A549 treated with dexamethasone at 1 μM for 4 hours (cell line): ENCODE measurements at places on chromosomes 4 and X. TPM values are rescaled to one million over a fixed set of nuclear protein-coding genes. Genes with fewer than 3 reads are reported as not detected.

IL2 gene
- total RNA-seq = not detected in 5 replicates

CCKAR gene
- total RNA-seq = not detected in 5 replicates

GCNA gene
- total RNA-seq = 1.4 to 2.4 TPM (median 1.9 TPM) in 5 replicates

SPARCL1 gene
- not detected in 5 replicates for total RNA-seq

GRIA2 gene
- not detected in 5 replicates for total RNA-seq

DAPP1 gene
- not detected in 5 replicates for total RNA-seq

PDCL2 gene
- total RNA-seq = not detected in 5 replicates

OPHN1 gene
- total RNA-seq = 1.5 to 2.6 TPM (median 1.9 TPM) in 5 replicates

FHIP1A gene
- 0.06 to 0.42 TPM (median 0.21 TPM) in 5 replicates for total RNA-seq

CSAG2 gene
- not detected in 5 replicates for total RNA-seq

EGFL6 gene
- total RNA-seq = 0.05 TPM in 1 of 5 replicates, not detected in the others

TBC1D19 gene
- 3.8 to 6.0 TPM (median 4.9 TPM) in 5 replicates for total RNA-seq

GABRQ gene
- 0.18 to 0.22 TPM (median 0.19 TPM) in 5 replicates for total RNA-seq

EIF1AX gene
- 84.8 to 103 TPM (median 92.4 TPM) in 5 replicates for total RNA-seq

ADH7 gene
- not detected in 5 replicates for total RNA-seq

PAGE4 gene
- not detected in 5 replicates for total RNA-seq

ZNF141 gene
- 1.8 to 3.2 TPM (median 3.0 TPM) in 5 replicates for total RNA-seq

MAGEB10 gene
- not detected in 5 replicates for total RNA-seq

PRRG1 gene
- total RNA-seq = 4.7 to 8.3 TPM (median 6.5 TPM) in 5 replicates

TNIP3 gene
- total RNA-seq = 0.07 to 0.43 TPM (median 0.24 TPM) in 5 replicates

GALNTL6 gene
- 0.05 to 0.09 TPM (median 0.08 TPM) in 5 replicates for total RNA-seq

AMOT gene
- total RNA-seq = 0.02 to 0.05 TPM (median 0.03 TPM) in 4 of 5 replicates, not detected in the other

LRP2BP gene
- 0.07 to 0.27 TPM (median 0.12 TPM) in 5 replicates for total RNA-seq

CEP135 gene
- 3.9 to 5.2 TPM (median 4.7 TPM) in 5 replicates for total RNA-seq

PAGE1 gene
- 0.23 to 0.43 TPM (median 0.36 TPM) in 3 of 5 replicates, not detected in the others for total RNA-seq

ANXA3 gene
- 67.5 to 84.9 TPM (median 70.4 TPM) in 5 replicates for total RNA-seq

UGT2B11 gene
- total RNA-seq = 0.04 to 0.11 TPM (median 0.07 TPM) in 4 of 5 replicates, not detected in the other

DCAF8L2 gene
- not detected in 5 replicates for total RNA-seq

CCDC158 gene
- total RNA-seq = 0.02 TPM in 1 of 5 replicates, not detected in the others

TRPC5OS gene
- not detected in 5 replicates for total RNA-seq

HPGDS gene
- total RNA-seq = not detected in 5 replicates

SPINK2 gene
- total RNA-seq = 0.32 TPM in 1 of 5 replicates, not detected in the others

TBC1D9 gene
- total RNA-seq = 5.3 to 7.7 TPM (median 7.3 TPM) in 5 replicates

ADAM29 gene
- total RNA-seq = not detected in 5 replicates

YY2 gene
- total RNA-seq = 1.8 to 2.5 TPM (median 2.1 TPM) in 5 replicates

C4orf33 gene
- total RNA-seq = 3.8 to 6.5 TPM (median 4.0 TPM) in 5 replicates

CT45A5 gene
- 0.09 to 0.22 TPM in 2 of 5 replicates, not detected in the others for total RNA-seq

GPAT3 gene
- total RNA-seq = 28.4 to 41.8 TPM (median 32.8 TPM) in 5 replicates

ADH1A gene
- not detected in 5 replicates for total RNA-seq

TMPRSS11A gene
- not detected in 5 replicates for total RNA-seq

SHISA3 gene
- total RNA-seq = 0.03 to 0.06 TPM in 2 of 5 replicates, not detected in the others

AFF1 gene
- 8.0 to 17.6 TPM (median 14.5 TPM) in 5 replicates for total RNA-seq

SYTL5 gene
- total RNA-seq = 0.16 to 0.28 TPM (median 0.26 TPM) in 5 replicates
